ENCODE measurements at places on chromosomes 4 and X. TPM values are rescaled to one million over a fixed set of nuclear protein-coding genes. Genes with fewer than 3 reads are reported as not detected.
A peak's percentile ranks its signal among the peaks of the same experiment; 100 is the strongest.

GRCh38 chr4:118087366-118087765 lies 53.1 kb downstream of the NDST3 start:
- DNase-seq: no peak

GRCh38 chr4:22869235-22869634 lies 176.5 kb downstream of the GBA3 start:
- no peak for DNase-seq

DNA sequence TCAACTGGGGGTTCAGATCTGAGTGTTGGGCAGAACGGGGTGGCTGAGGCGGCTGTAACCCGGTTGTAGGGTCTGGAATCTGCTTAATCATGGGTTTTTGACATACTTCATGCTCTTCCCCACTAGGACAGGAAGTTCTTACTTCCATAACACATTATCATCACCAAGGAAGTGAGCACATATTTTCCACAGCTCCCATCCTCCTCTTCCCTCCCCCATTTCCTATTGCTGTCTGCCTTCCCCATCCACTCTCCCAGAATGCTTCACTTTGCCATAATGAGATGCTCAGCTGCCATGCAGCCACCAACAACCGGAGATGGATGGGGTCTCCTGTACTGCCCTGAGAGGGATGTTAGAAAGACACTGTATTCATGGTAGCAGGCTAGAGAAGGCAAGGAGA lies 6.4 kb upstream of the DCUN1D4 start:
- DNase-seq: no peak

GRCh38 chrX:110242371-110242770 lies 75.5 kb downstream of the AMMECR1 start:
- DNase-seq: no peak

DNA sequence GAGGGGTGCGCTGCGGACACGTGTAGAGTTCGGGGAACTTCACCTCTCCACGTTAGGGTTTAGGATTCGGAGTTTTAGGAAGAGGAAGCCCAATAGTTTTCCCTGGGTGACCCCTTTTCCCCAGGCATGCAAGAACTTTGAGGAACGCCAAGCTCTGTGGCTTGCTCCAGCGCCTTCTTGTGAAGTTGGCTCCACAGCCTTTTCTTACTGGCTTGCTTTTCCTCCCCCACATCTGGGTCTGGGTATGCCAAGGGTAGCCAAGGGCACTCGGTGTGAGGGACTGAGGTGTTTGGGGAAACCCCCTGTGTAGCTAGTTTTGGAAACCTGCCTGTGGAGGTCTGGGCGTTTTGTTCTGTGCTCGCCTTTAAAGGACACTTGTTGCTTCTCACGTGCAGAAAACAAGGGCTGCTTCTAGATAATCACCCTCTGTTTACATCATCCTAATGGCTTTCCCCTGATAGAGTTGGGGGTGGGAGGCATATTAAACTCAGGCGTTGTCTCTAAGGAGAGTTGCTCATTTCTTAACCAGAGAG lies 746 bp downstream of the EDNRA start:
- DNase-seq: peak; percentile 38

DNA sequence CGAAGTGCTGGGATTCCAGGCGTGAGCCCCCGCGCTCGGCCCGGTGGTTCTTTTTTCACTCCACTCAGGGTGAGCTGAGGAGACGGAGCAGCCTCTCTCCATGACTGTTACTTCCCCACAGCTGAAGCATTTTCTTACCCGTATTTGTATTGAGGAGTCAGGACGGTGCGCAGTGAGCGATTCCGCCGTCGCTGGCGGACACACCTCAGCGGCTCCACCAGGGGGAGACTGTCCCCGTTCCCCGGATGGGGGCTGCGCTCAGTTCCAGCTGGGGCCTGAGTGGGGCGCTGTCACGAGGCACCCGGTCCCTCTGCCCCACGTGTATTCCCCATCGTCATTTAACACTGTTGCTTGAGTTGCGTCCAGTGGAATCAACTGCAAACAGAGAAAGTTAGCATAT lies 844.0 kb upstream of the FRG1 start:
- no peak for DNase-seq

DNA sequence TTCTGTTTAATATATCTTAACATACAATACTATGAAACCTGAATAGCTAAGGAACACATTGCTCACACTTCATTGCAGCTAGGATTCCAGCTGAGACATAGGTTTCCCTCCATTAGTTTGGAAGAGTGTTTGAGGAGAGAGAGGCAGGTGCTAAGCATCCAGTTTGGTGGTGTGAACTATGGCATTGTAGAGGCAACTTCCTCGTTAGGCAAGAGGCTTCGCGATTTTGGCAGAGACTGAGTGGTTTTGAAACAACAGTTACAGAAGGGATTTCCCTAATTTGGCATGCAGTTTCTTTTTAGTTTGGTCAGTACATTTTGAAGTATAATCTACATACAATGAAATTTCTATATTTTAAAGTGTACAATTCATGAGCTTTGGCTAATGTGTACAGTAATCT lies 117.1 kb upstream of the BMP3 start:
- no peak for DNase-seq

- DNase-seq: no peak
These were observed 75.7 kb downstream of the RBM47 start for GRCh38 chr4:40553995-40554394.

GRCh38 chrX:136170139-136170800 lies 22.9 kb downstream of the FHL1 start:
- peak; percentile 61 for DNase-seq

DNA sequence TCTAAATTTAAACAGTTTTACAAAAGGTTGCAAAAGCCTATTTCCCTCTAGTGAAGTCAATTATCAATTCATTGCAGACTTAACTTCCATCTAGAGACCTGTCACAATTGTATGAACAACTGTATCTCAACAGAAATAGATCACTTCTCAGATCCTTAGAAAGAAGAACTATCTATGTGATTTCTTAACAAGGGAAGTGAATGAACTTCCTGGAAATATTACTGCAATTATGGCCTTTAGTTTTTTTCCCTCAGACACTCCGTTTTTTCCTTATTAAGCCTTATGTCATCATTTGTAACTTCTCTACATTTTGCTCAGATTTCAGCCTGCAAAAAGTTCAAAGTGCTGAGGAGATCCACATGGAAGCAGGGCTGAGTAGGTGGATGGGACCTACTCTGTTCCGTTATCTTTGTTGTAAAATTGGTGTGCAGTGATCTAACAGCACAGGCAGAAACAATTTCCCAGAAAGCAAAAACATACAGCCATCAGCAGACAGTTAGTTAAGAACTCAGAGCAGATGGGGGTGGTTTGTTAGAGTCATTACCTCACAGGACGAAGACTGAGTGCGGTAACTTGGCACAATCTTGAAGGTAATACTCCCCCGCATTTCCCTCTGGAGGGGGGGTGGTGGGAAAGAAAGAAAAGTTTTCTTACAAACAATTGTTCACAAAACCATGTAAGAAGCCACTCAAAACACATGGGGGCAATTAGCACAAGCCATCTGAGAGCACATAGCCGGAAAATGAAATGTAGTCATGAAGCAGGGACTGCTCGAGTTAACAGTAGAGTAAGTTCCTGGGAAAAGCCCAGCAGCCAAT lies 112.3 kb downstream of the NYX start:
- DNase-seq: peak; percentile 76

The PRPS2 gene
- total RNA-seq: 44.2 TPM

DNA sequence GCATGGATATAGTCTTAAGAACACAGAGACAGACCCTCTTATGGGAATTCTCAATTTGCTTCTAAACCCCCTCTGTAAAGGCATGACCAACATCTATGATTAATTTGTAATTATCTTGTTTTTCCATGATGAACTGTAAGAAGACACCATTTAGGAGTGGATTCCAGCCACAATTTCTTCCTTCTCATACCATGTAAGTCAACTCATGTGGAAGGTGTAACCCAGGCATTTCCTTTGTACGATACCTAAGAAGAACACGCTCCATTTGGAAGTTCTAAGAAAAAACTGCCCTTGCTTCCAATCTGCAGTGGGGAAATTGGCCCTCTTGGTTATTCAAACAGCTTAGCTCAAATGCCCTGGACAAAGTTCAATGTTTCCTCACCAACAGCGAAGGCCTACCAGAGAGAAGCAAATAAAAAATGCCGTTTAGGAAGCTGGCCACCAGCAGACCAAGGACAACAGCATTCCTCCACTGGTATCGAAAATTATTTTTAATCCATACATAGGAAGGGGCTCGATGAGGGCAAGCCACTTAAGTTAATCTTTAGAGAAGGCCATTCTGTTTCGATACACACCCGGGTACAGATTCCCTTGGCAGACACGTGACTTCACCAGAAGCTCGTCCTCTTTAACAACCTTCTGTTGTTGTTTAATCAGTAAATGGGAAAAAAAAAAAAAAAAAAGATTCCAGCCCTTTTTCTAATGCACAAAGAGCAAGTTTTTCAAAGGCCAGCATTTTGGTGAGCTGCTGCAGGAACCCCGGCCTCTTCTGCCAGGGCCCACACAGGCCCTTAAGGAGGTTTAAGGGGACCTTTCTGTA lies 2.6 kb downstream of the DHRSX start:
- DNase-seq: peak; percentile 85

DNA sequence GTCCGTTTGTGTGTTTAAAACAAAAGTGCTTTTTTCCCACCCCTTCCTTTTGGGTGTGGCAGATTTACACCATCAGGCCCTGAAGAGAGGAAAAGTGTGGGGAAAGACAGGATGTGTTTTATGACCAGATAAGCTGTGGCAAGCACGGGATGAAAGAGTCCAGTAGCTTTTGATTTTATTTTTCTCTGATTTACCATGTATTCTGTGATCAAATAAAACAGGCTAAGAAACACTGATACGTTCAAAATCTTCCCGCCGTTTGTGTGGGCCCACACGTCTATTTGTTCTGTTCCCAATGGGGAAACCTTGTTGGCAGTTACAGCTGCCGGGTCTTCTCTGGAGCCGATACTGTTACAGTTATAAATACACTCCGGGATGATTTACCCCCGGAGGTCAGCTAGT lies 10.8 kb downstream of the LRP2BP start:
- peak; percentile 18 for DNase-seq

The GPRASP3 gene
- total RNA-seq: 5.9 TPM

GRCh38 chr4:7166981-7167700 lies 25.2 kb upstream of the SORCS2 start:
- no peak for DNase-seq

The SHISA3 gene
- total RNA-seq: 0.33 TPM

- DNase-seq: no peak
These were observed 366.5 kb downstream of the MID1IP1 start for GRCh38 chrX:39167791-39168190.

DNA sequence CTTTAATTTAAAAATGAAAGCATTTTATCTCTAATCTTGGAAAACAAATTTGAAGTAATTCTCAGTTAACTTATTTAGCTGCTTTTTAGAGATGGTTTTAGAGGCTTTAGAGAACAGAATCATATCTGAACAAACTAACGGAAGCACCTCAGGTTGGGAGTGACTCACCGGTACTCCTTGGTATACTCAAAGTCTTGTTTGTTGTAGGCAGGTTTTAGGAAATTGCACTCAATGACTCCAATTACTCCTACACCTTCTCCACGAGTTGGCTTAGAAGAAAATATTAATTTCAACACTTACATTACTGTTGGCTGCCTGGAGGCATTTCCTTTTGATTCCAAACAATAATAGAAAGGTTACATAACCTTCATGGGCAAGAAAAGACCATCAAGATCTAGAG lies 23.6 kb downstream of the MORC4 start:
- DNase-seq: no peak

DNA sequence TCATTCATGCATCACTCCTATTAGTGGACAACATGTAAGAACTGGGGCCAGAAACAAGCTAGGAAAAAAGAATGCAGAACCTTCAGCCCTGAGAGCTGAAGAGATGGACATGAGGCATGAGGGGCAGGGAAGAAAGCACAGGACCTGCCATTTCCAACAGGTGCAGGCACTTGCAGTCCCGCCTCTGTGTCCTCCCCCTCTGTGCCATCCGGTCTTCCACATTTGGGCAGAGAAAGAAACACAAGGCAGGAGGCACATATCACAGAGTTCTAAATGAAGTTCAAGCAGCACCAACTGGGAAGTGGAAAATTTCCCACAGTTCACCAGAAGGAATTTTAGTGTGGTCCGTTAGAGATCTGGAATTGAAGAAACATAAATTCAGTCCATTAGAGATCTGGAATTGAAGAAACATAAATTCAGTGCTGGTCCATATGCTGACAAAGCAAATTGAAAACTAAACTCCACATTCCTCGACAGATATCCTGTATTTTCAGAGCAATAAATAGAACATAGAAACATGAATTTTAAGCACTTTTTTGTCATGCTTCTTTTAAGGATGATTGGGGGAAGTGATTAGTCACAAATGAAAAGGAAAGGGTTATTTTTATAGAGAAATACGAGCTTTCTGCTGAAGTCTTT lies 57.2 kb upstream of the DAPP1 start:
- DNase-seq: no peak

GRCh38 chr4:5999356-5999755 lies 18.9 kb downstream of the C4orf50 start:
- DNase-seq: no peak

The SMR3A gene
- total RNA-seq: not detected

DNA sequence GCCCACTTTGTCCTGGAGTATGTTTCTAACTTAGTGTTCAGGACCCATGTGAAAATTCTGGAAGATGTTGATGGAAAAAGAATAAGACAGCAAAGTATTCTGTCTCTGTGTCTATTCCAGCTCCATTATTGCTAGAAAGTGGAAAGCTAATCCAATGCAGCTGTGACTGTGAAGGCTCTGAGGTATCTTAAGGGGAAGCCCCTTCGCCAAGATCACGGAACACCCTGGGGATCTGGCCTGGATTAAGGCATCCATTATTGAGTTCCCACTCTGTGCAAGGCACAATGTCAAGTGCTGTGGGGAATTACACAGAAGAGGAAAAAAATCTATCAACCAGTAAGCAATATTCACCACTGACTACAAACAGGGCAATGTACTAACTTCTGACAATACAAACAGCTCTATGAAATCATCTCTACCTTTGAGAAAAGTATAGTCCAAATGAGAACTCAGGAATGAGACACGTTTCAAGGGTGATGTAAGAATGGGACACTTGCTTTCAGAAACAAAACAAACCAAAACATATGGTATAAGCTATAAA lies 222.1 kb downstream of the LDB2 start:
- no peak for DNase-seq

The CSAG1 gene
- total RNA-seq: not detected

DNA sequence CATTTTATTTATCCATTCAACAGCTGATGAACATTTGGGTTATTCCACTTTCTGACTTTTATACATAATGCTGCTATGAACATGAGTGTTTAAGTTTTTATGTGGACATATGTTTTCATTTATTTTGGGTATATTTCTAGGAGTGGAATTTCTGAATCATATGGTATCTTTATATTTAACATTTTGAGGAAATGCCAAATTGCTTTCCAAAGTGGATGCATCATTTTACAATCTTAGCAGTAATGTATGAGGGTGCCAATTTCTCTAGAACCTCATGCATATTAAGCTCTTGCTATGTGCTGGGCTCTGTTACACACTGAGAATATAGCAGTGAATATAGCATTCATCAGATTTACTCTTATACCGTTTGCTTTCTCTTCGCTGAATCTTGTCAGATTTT lies 983.7 kb downstream of the STIM2 start:
- no peak for DNase-seq

GRCh38 chr4:8088966-8089491 lies 69.6 kb downstream of the ABLIM2 start:
- peak; percentile 7 for DNase-seq

- DNase-seq: peak; percentile 40
These were observed 3.8 kb downstream of the ARHGAP10 start for GRCh38 chr4:147735413-147736301.

The P2RY8 gene
- total RNA-seq: not detected

All from fibroblast of lung (primary cell).